ENCODE measurements at places on chromosomes 2 and 18. TPM values are rescaled to one million over a fixed set of nuclear protein-coding genes. Genes with fewer than 3 reads are reported as not detected.

The CNTNAP5 gene
- 26.6 TPM for total RNA-seq

The DNAJC5G gene
- total RNA-seq: not detected

The PNO1 gene
- 11.8 TPM for total RNA-seq

The CTAGE1 gene
- total RNA-seq: not detected

The ALLC gene
- not detected for total RNA-seq

The CD207 gene
- not detected for total RNA-seq

The SDC1 gene
- total RNA-seq: 4.9 TPM

The CAVIN2 gene
- total RNA-seq: 6.9 TPM

The AQP4 gene
- 84.8 TPM for total RNA-seq

The SNX17 gene
- 38.8 TPM for total RNA-seq

The HTR2B gene
- total RNA-seq: 0.25 TPM

The PTPRN gene
- 32.7 TPM for total RNA-seq

The B3GNT7 gene
- total RNA-seq: 0.98 TPM

The PSMD1 gene
- 82.9 TPM for total RNA-seq

The TTLL4 gene
- total RNA-seq: 9.6 TPM

The NEB gene
- total RNA-seq: 1.7 TPM

The DQX1 gene
- 0.98 TPM for total RNA-seq

The IL1R1 gene
- total RNA-seq: 0.74 TPM

The CXCR4 gene
- 32.9 TPM for total RNA-seq
